DMS53 (cell line): ENCODE measurements at places on chromosomes 1 and 21.
A peak's percentile ranks its signal among the peaks of the same experiment; 100 is the strongest.

DNA sequence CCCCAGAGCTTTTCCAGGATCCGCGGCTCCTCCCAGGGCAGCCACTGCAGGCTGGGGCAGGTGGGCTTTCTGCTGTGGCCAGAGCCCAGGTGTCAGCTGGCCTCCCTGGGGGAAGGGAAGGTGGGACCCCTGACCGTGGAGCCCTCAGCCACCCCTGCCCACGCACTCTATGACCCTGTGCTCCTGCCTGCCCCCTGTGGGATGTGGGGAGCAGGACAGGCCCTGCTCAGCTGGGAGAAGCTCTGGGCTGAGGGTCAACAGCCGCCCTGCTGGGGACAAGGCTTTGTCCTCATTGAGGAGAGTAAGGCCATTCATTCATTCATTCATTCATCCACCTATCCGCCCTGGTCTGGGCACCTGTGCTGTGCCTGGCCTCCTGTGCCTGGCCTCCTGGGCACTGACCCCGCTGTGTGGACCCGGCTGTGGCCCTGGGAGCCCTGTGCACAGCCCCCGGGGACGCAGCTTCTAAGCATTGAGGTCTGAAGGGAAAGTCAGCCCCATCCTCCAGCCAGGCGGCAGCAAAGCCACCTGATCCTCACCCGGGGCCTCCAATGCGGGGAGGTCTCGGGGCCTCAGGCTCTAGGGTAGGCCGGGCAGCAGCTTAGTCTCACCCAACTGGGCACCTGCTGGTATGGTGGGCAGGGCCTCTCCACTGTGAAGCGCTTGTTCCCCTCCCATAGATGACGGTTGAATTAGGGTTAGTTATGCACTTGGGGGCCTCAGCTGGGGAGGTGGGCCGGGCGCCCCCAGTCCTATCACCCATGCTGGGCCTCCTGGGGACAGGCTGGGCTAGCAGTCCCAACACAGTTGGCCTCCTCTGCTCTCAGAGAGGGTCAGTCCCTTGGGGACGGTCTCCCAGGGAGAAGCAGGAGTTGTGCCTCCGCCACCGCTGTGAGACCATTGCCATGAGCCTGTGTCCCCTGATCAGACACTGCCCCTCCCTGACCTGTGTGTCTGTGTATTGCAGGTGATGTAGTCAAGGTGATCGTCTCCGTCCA lies 6.0 kb downstream of the TNFRSF14 start:
- DNase-seq = peak; percentile 23

DNA sequence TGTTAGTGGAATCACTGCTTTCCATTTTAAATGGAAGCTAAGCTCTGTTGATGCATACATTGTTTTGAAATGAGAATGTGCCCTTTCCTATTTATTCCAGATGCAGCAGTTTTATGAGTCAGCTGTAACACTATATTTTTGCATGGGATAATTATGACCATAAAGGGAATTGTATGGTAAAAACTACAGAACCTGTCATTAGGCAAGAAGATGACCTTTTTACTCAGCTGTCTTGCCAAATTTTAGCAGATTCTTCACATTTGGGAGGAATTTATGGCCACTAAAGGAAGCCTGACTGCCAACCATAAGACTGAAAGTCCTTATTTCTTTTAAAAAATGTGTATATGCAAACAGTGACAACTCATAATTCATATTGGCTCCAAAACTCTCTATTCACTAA lies 356.3 kb upstream of the PRMT6 start:
- no peak for DNase-seq

- DNase-seq = no peak
Measured at GRCh38 chr1:215267495-215267894, 185.0 kb downstream of the KCNK2 start.

DNA sequence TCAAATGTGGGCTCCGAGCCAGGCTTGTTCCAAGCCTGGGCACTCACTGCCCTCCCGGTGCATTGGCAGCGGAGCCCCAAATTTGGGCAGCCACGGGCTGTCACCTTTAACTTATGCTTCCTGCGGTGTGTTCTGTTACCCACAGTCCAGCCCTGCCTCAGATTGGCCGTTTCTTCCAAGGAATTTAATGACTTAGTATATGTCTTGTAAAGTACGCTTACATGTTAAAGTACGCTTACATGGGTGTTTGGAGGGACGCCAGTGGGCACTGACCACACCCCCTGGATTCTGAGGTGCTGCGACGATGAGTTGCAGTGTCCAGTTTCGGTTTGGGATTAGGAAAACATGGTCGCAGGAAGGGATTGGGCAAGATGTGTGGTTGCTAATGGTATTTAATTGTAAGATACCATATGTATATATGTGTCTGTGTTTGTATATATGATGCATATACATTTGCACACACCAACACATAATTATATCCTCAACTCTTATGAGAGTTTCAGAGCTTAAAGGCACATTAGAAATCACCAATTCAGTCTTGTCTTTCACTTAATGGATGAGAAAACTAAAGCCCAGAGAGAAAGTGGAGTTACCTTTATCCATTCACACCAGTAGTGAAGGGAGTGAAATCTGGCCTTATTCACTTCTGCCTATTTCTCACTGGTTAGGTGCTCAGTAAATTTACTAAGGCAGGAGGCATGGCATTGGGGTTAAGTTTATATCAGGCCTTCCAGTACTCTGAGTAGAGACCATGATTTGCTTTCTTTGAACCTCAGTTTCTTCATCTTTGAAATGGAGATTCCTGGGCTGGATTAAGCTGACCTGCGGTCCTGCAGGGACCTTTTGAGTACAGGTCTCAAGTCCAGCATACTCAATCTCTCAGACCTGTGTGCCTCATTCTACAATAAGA lies 1.0 kb downstream of the SMYD2 start:
- peak; percentile 74 for DNase-seq

DNA sequence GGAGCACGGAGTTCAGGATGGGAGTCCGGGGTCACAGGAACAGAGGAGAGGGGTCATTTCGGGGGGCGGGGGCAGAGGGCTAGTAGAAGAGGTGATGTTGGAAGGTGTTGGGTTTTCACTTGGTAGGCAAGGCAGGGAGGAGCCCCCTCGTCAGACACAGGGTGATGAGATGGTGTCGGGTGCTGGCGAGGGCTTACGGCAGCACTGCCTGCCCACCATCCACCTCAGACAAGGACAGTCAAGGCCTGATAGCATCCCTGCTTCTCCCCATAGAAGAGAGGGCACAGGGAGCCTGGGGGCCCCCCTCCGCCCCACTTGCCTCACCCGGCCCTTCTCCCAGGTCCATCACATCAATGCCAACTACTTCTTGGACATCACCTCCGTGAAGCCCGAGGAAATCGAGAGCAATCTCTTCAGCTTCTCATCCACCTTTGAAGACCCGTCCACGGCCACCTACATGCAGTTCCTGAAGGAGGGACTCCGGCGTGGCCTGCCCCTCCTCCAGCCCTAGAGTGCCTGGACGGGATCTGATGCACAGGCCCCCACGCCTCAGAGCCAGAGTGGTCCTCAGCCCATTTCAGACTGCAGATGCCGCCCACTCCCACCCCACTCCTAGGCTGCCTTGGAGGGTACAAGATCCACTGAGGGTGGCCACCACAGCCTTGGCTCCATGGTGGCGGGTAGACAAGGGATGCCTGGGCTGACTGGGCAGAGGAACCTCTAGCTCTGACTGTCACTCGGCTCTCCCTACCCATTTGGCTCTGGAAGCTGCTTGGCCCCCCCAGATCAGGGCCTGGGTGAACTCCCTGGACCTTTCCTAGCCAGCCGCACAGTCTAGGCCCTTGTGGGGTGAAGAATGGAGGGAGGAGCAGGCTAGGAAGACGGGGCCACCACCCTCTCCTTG lies 4.3 kb upstream of the MTFR1L start:
- DNase-seq = no peak

GRCh38 chr1:18899363-18900049 lies 2.8 kb downstream of the ALDH4A1 start:
- DNase-seq = no peak

DNA sequence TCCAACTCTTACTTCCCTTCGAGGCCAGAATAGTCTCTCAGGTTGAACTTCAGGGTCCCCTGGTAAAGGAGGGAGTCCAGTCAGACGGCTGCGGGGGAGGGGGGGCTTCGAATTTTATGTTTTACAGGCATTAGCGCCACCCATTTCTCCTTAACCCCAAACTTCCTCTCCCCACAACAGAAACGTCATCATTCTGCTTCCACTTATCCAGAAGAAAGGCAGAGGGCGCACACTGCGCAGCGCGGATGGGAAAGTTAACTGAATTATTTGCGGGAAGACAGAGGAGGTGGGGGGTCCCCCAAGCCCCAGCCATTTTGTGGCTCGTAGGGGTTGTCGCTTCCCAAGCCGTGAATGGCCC lies 529 bp upstream of the PRMT2 start:
- DNase-seq = peak; percentile 70

- DNase-seq = no peak
Measured at GRCh38 chr1:170538687-170539086, 6.7 kb downstream of the GORAB start.

- no peak for DNase-seq
Measured at GRCh38 chr1:167423684-167424619, 94.4 kb downstream of the CD247 start.

DNA sequence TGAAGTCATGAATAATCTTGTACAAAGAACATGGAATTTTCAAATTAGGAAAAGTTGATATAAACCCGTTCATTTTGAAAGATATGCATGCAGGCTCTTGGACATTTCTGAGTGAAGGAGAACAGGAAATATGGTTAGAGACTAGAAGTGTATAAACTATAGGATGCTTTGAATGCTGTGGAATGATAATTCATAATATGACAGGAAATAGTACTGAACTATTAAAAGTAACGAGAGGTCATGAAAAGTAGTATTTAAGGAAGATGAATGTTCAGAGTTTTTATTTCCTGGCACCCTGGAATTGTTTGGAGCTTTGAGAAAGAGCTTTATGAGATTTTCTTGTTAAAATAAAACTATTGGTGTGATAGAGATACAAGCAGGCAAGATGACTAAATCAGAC lies 18.7 kb upstream of the CRB1 start:
- DNase-seq = no peak
